Caco-2 (cell line): ENCODE measurements at places on chromosomes 3 and 15. TPM values are rescaled to one million over a fixed set of nuclear protein-coding genes. Genes with fewer than 3 reads are reported as not detected.

Gene MCTP2
- 9.9 and 10.9 TPM in 2 replicates for total RNA-seq

Gene GNB4
- total RNA-seq, result 3.6 and 5.1 TPM in 2 replicates

DNA sequence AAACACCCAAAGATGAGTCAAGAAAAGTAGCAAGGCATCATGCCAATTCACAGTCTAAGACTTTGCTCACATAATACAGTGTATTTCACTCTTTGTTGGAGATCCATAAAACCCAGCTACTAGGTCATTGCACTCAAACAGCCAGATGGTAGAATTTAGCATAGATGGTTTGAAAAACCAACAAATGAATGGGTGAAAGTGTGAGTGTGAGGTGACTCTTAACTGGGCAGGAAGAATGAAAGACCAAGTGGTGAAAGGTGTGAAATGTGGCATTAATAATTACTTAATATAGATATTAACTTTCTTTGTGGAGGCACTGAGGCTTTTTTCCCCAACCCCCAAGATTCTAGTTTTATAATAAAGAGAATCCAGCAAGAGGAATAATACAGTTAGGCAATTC lies 159.5 kb downstream of the SQOR start:
- no peak for DNase-seq

DNA sequence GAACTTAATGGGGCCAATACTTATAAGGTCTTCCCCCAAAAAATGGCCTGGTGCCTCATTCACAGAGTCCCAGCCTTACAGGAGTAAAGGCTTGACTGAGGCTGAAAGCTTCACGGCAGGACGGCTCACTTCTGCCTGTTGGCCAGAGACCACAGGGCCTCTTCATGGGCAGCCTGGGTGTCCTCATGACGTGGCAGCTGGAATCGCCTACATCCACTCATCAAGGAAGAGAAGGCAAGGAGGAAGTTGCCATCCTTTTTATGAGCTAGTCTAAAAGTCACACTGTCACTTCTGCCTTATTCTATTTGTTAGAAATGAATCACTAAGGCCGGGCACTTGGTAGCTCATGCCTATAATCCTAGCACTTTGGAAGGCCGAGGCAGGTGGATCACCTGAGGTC lies 89.3 kb upstream of the DGKG start:
- no peak for DNase-seq

Gene POLQ
- total RNA-seq, result 15.4 and 17.2 TPM in 2 replicates

DNA sequence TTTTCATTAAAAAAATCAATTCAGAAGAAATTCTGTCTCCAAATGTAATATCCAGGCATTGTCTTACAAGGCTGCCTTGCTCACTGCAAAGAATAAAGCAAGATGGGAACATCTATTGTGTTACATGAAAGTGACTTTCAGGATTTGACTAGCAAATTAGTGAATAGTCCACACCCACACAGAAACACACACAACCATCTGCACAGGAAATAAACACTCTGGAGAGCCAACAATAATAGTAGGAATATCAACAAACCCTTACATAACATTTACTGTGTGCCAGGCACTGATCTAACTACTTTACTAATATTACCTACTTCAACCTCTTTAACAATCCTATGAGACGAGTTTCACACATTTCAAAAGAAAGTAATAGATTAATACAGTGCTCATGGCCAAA lies 28.9 kb upstream of the ZNF385D start:
- no peak for DNase-seq

Gene SEC62
- 60.3 and 74.7 TPM in 2 replicates for total RNA-seq

Gene TMC3
- total RNA-seq, result not detected in 2 replicates

GRCh38 chr3:13124631-13125030 lies 51.4 kb upstream of the IQSEC1 start:
- no peak for DNase-seq
